AG08395 (cell line): ENCODE measurements at places on chromosomes 3 and 15.

DNA sequence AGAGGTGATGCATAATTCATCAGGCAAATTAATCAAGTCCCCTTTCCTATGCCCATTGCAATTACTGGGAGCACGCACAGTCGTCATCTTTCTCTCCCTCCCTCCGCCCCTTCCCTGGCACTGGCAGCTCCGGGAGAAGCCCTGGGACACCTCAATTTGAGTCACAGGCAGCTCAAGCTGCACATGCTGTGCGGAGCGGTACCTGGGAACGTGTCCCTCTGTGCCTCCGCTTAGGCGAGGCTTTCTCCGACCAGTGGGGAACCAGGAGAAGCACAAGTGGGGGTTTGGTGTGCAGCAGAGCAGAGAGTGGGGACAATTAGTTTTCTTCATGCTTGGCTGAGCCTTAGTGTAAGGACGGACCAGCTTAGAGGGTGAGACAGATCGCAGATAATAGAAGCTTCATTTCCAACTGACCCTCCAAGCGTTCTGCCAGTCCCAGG is 88.3 kb downstream of the SOX14 start:
- no peak for DNase-seq

DNA sequence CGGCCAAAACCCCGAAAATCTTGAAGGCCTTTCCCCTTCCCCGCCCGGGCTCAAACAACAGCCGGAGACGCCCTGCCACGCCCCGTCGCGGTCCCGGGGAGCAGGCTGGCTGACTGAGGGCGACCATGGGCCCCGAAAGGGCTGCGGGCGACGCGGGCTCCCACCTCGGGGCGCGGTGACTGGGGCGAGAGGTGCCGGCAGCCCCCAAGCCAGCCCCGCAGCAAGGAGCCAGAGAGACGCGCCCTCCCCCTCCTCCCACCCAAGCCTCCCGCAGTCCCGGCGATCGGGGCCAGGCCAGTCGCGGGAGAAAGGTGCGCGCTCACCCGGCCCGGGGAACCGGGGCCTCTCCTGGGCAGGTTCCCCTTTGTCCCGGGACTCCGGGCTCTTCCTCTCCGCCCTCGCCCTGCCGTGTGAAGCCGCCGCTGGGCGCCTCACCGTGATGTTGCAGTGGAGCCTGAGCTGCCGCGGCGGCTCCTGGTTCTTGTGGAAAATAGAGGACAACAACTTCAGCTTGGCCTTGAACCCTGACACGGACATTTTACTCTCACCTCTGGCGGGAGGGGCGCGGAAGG is 30.6 kb upstream of the ZSCAN2 start:
- DNase-seq, result peak; percentile 41

GRCh38 chr3:132519914-132520313 is 77.2 kb upstream of the ACKR4 start:
- DNase-seq, result no peak

- DNase-seq, result no peak
Observed at GRCh38 chr15:94002041-94002440, 229.3 kb upstream of the MCTP2 start.

DNA sequence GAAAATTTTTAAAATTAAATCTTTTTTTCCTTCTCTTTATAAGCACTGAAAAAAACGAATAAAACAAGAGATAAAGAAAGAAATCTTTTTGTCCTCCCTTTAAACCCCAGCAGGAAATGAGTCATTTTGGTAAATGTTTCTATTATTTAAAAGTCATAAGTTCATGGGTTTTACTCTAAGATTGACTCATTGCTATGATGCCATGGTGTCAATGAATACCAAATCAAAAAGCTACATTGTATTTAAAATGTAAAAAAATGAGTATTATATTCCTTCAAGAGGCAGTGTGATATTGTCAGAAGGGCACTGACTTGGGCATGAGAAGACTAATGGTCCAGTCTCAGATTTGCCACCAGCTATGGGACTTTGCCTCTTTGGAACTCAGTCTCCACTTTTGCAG is 303.4 kb upstream of the DNAJC19 start:
- no peak for DNase-seq

- no peak for DNase-seq
Observed at GRCh38 chr3:55434789-55435188, 52.3 kb downstream of the WNT5A start.

DNA sequence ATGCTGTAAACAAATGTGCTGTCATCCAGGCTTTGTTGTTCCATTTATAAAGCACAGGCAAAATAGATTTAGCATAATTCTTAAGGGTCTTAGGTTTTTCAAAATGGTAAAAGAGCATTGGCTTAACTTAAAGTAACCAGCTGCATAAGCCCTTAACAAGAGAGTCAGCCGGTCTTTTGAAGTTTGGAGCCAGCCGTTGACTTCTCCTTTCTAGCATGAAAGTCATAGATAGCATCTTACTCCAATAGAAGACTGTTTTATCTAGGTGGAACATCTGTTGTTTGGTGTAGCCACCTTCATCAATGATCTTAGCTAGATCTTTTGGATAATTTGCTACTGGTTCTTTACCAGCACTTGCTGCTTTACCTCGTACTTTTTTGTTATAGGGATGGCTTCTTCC is 297.5 kb upstream of the DCBLD2 start:
- DNase-seq, result no peak

DNA sequence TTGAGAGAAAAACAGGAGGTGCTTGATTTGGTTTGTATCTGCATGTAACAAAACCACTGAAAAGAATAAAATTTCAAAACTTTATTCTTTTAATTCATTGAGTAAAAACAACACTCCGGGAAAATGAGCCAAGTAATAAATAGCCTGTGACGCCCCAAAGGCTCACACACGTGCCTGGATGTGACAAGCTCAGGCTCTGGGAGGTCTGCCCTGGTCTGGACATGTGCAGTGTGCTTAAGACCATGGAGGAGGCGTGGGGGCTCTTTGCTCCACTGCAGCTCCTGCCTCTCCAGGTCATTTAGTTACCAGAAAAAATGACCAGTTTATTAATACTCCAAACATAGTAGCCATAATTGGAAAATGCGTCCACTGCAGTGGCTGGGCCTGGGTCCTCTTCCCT is 8.6 kb upstream of the NME9 start:
- no peak for DNase-seq
